ENCODE measurements at places on chromosomes 13 and 19.
A peak's percentile ranks its signal among the peaks of the same experiment; 100 is the strongest.

DNA sequence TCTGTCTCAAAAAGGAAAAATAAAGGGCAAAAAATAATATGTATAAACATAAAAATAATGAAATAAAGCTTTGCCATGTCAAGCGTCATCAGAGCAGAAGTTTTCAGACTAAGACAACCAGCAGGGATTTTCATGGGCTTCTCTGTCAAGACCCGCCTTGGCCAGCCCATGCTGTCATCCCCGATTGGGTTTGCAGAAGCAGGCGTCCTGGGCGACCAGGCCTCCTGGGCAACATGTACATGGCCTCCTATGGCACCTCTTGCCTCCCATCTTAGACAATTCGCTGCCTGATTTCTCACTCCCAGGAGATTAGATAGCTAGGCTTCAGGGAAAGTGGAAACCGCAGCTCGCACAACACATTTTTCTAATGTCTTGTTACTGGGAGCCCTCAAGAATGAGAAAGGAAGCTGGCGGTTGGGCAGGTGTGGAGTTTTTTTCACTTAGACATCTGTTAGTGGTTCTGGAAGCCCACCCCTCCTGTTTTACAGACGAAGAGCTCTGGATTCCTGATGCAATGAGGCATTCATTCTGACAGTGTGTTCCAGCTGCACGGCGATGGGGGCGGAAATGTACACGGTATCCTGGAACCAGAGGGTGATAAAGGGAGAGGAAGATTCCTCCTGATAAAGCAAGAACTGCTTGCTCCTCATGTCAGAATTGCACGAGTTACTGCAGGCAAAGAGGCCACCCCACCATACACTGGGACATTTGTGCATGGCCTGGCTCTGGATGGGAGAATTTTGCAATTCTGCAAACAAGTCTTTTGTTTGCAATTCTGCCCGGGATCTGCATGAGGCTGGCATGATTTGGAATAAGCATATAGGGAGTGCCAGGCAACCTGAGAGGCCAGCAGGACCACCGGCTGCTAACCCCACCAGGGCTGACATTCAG is 47.4 kb upstream of the KATNAL1 start:
- no peak for DNase-seq

- no peak for DNase-seq
Observed at GRCh38 chr13:107851670-107852069, 363.7 kb downstream of the LIG4 start.

DNA sequence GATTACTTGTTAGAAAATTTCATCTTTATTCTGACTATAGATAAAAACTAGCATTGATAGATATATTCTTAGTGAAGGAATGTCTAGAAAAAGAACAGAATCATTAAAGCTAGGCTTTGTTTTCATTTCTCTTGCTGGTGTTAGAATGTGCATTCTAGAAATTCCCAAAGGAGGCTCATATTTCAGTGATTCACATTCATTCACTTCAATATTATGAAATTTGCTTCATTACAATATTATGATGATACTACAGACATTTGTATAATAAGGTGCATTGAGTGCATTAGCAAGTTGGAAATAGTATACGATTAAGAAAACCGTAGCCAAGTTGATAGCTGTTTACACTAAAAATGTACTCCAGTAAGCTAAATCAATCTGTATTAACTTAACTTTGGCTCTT is 70.7 kb upstream of the MYCBP2 start:
- no peak for DNase-seq

- no peak for DNase-seq
Observed at GRCh38 chr13:26041444-26041843, 10.4 kb downstream of the SHISA2 start.

GRCh38 chr19:48780631-48781391 is 25.5 kb downstream of the FGF21 start:
- DNase-seq = no peak

DNA sequence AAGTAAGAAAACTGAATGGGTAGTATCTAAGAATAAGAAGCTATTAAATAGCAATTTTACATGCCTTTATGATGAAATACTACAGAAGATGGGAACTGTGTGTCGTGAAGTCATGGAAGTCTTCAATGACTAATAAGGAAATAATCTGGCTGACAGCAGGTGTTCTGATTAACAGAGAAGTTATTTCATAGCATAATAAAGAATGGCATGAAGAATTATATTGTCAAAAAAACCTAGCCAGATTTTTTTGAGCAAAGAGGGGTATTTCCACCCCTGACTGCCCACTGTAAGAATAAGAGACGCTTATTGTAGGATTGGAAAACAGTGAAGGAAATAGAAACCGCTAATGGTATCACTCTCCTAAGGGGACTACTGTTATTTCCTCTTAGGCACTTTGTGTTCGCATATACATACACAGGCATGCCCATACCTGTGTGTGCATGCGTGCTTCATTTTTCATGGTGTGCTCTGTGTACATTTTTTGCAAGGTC is 318.8 kb downstream of the SHISA2 start:
- no peak for DNase-seq

DNA sequence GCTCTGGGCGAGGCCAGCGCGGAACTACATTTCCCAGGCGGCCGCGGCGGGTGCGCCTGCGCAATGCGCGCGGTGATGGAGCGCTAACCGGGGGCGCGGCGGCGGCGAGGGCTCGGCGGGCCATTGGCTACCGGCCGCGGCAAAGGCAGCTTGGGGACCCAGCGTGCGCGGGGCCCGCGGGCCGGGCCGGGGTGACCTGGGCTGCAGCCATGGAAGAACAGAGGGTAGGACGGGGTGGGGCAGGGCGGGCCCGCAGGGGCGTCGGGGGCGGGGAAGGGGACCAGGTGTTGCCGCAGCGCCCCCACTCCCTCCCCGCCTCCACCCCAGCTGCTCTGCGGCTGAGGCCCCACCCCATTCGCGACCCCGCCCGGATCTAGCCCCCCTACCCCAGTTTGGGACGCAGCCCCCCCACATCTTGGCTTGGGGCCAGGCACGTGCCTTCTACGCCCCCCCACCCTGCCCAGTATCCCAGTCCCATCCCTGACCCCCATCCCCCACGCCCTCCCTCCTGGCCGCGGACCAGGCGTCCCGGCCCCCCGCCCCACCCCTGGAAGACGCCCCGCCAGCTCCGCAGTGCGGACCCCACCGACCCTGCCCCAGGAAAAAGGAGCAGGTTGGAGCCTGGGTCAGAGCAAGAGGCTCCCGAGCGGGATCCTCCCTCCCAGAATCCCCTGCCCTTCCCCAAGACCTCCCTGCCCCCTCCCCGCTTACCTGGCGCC is at the start of gene FSD1:
Gene FSD1 (plus strand): TSS at position 61 of the 719 bp plus-strand sequence. CDS start 149 bp downstream, at position 210.
- peak; percentile 23 for DNase-seq

DNA sequence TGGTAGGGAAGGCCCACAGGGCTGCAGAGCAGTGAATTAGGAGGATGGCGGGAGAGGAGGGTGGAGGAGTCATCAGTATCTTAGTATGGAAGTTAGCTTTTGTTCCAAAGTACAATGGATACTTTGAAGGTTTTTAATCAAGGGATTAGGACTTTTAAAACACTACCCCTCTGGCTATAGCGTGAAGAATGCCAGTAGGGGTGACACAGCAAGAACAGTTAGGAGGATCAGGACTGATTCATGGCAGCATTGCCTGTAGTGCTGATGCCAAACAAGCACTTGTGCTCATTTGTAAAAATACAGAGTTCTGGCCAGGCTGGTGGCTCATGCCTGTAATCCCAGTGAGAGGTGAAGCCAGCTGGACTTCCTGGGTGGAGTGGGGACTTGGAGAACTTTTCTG is 46.2 kb downstream of the SKA3 start:
- DNase-seq = no peak

GRCh38 chr19:5828661-5829566 is 10.6 kb downstream of the FUT6 start:
- DNase-seq = peak; percentile 58

DNA sequence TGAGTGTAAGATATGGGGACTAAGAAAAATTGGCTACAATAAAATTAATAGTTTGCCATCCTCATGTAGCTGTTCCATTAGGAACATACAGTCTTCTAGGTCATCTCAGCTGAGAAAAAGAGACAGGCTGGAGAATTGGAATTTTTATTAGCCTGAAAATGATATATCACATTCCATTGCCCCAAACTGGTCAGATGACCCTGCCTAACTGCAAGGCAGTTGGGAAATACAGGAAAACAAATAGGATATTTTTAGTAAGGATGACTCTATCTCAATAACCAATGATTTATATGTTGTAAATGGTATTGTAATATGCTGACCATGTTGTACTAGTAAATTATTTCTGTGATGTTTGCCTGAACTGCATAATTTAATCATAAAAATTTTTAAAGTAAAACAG is 673.8 kb downstream of the PCDH9 start:
- DNase-seq = no peak

DNA sequence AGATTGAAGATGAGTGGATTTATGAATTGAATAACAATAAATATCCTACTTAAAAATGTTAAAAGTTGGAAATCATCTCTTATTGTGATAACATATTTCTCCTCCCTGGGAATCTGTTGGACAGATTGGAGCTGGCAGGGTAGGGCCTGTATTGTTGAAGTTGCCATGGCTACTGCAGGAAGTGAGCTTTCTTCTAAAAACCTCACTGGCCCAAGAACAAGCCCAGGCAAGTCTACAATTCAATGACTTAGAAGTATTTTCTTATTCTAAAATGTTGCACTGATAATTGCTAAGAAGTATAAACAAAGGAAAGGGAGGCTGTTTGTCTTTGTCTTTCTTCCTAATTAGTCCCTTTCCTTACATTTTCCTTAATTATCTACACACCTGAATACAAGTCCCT is 112.1 kb downstream of the DLEU7 start:
- peak; percentile 12 for DNase-seq

DNA sequence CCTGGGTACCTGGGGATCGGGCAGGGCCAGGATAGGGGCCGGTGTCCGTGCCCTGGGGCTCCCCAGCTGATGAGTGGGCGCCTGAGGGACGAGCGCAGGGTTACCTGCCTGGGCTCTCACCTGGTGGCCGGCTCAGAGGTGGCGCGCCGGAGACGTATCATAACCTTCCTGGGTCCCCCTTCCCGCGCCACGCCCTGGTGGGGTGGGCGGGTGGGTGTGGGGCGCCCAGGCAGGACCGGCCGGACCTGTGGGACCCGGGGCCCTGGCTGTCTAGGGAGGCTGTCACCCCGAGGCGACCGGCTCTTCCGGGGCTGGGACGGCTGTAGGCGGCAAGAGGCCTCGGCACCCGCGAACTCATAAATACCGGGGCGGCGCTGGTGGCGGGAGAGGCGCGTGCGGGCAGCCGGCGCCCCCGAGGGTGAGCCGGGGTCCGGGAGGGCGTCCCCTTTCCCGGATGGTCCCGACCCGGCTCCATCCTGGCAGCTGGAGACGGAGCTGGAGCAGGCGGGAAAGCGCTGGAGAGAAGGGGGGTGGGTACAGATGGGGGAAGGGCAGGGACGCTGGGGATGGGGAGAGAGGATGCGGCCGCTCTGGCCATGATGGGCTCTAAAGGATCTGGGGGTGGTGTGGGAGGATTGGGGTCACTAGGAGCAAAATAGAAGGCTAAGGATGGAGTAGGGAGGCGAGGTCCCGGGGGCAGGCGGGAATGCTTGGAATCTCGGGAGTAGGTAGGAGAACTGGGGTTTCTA is at the start of gene ACP7:
Gene ACP7 (plus strand): TSS at position 386 of the 749 bp plus-strand sequence. CDS start 902 bp downstream, outside the sequence.
- no peak for DNase-seq

DNA sequence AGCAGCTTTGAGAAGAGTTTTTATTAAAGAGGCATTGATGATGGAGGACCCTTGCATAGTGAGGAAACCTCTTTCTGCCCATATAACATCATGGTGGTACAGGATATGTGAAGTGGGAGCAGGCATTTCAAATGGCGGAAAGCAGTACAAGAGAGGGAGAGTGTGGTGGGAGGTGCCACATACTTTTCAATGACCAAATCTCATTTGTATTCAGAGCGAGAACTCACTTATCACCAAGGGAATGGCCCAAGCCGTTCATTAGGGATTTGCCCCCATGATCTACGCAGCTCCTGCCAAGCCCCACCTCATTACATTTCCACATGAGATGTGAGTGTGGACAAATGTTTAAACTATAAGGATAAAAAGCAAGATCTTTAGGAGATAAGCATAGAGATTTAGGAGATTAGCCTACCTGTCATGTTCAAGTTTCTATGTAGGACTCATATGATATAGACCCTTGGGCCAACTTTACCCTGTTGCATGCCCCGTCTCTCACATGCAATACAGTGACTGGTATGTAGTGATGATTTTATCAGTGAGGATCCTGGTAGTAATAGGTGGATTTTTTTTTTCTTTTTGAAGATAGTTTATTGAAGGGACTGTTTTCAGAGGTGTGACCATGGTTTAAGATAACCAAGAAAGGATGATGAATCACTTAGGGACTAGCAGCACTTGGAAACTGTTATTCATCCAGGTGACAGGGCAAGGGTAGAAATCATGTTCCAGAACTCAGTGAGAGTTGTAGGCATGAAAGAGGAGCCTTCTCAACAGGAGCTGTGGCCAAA is 38.3 kb downstream of the DNAJC15 start:
- DNase-seq = no peak

DNA sequence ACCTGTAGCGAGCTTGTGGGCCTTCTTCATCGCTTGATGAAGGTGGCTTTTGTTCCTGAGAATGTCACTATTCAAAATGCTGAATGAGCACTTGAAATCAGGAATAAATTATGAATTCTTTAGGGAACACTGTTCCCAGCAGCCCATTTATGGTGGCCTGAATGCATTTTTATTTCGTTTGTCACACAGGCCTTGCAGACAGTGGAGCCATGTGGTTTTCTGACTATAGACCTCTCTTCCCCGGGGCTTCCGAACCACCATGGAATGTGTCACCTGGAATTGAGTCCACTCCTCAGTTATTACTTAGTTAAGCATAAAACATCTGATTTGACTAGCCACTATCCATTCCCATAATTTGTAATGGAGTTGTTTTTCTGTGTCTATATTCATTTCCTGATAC is 396.9 kb downstream of the IRS2 start:
- no peak for DNase-seq

DNA sequence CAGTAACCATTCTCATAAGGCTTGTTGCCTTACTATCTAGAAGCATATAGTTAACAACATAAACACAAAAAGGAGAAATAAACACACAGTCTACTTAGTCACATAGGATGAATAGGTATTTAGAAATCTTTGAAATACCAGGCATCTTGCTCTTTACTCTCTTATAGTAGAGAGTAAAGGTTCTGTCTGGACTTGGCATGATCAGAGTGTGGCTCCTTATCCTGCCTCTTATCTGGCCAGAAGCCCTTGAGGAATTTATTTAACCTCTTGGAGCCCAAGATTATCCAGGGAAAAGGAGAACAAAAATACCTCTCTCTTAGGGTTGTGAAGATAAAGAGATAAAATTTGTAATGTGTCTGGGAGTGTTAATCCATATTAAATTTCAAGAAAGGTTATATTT is 100.2 kb upstream of the MBNL2 start:
- DNase-seq = no peak

DNA sequence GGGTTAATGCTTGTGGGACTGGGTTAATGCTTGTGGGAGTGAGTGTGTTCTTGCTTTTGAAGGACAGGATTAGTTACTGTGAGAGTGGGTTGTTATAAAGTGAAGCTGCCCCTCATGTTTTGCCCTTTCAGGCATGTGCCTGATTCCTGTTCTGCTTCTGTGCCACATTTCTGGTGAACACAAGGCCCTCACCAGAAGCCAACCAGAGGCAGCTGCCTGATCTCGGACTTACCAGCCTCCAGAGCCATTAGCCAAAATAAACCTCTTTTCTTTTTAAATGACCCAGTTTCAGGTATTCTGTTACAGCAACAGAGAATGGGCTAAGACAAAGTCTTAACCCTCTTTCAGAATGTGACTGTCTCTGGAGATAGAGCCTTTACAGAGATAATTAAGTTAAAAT is 113.3 kb upstream of the TMTC4 start:
- no peak for DNase-seq
